ENCODE measurements at places on chromosomes 13 and 19. TPM values are rescaled to one million over a fixed set of nuclear protein-coding genes. Genes with fewer than 3 reads are reported as not detected.

The TEAD2 gene
- total RNA-seq = 20.3 TPM

The F10 gene
- total RNA-seq = 0.10 TPM

GRCh38 chr13:77863144-77863543 is 55.5 kb downstream of the EDNRB start:
- DNase-seq = no peak

- no peak for DNase-seq
These were observed 997.1 kb downstream of the EFNB2 start for GRCh38 chr13:105538346-105538745.

DNA sequence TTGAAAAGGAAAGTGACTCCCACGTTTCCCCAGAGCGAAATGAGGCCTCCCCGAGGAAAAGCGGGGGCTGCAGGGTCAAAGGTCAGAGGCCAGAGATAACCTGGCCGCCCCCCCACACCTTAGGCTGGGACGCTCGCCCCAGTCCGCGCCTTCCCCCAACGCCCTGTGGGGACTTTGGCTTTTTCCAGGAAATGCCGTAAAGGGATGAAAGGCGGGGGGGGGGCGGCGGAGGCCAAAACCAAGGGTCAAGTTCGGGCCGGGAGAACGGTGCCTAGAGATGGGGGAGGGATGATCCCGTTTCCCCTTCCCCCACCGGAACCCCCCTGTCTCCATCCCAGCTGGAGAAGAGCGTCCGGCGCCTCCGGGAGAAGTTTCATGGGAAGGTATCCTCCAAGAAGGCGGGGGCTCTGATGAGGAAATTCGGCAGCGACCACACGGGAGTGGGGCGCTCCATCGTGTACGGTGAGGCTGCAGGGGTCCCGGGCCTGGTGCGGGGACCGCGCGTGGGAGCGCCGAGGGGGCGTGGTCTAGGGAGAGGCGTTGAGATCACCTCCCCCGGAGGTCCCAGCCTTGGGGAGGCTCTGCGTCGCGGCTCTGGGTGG is 575 bp downstream of the SHFL start:
- no peak for DNase-seq

The EFNA2 gene
- not detected for total RNA-seq

DNA sequence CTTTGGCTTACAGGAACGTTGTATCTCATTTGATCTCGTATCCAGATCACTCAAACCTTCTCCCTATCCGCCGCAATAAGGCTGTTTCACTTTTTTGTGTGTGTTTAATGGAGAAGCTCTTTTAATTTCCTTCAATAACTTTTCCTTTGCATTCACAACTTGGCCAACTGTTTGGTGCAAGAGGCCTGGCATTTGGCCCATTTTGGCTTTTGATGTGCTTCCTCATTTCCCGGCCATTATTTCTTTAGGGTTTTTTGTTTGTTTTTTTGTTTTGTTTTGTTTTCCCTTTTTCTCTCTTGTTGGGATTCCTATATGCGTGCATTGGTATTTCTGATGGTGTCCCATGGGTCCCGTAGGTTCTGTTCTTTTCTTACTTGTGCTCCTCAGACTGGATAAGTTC is 6.1 kb upstream of the UPF3A start:
- DNase-seq = no peak

- DNase-seq = no peak
These were observed 8.1 kb downstream of the ARHGEF7 start for GRCh38 chr13:111123221-111123620.

GRCh38 chr13:77353995-77354394 is 27.1 kb upstream of the MYCBP2 start:
- DNase-seq = no peak

DNA sequence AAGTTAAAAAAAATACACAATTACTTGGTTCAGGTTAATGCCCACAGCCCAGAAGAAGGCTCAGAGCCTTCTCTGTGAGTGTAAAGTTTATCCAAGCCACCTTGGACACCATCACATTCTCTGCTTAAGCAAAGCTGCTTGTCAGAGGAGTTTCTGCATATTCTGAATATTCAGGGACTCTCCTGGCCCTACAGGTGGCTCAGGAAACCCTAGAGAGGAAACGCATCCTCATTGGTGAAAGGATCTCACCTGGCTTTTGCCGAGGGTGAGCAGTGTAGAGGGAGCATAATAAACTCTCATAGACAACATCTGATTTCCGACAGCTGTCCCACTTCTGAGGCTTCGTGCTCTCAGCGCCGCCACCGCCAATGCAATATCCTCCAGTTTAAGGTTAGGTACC is 239.9 kb upstream of the TSHZ3 start:
- no peak for DNase-seq

DNA sequence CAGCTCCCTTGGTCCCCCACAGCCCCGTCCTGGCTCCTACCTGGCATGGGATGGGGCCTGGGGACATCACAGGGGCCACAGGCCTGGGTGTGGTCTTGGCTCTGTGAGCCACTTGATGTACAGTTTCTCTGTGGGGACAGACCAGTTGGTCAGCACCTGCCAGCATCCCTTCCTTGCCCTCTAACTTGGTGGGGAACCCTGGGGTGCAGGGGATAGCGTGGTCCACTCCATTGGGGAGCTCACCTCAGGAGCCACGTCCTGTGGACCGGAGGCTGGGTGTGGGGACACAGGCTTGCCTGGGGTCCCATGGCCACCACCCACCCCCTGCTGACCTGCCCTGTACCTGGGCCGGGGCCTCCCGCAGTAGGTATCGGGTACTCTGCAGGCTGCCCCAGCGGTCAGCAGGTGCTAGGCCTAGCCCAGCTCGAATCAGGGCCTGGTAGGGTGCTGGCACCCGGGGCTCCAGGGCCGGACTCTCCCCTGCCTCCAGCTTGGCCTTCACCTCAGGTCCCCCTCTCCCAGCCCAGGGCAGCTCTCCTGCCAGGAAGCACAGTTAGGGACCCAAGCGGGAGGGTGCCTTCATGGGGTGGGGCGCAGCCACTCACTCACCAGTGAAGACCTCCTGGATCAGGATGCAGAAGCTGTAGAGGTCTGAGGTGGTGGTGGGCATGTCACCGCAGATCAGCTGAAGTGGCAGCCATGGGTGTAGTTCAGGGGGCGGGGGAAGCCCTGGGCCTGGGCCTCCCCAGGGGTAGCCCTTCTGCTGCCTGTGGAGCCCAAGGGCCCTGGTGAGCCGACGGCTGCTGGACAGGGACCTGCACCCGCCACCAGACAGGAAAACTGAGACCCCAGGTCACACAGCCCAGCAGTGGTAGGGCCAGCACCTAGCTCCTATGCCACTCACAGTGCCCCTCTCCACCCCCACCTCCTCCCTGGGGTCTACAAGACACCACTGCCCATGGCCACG is 14.9 kb downstream of the ARHGAP33 start:
- DNase-seq = no peak

The TBXA2R gene
- total RNA-seq = 0.59 TPM

The CATSPERD gene
- total RNA-seq = not detected

The KISS1R gene
- total RNA-seq = not detected

DNA sequence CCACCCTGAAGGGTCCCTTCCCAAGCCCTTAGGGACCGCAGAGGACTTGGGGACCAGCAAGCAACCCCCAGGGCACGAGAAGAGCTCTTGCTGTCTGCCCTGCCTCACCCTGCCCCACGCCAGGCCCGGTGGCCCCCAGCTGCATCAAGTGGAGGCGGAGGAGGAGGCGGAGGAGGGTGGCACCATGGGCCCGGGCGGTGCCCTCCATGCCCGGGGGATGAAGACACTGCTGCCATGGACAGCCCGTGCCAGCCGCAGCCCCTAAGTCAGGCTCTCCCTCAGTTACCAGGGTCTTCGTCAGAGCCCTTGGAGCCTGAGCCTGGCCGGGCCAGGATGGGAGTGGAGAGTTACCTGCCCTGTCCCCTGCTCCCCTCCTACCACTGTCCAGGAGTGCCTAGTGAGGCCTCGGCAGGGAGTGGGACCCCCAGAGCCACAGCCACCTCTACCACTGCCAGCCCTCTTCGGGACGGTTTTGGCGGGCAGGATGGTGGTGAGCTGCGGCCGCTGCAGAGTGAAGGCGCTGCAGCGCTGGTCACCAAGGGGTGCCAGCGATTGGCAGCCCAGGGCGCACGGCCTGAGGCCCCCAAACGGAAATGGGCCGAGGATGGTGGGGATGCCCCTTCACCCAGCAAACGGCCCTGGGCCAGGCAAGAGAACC is 1.5 kb downstream of the EGLN2 start:
- DNase-seq = no peak

DNA sequence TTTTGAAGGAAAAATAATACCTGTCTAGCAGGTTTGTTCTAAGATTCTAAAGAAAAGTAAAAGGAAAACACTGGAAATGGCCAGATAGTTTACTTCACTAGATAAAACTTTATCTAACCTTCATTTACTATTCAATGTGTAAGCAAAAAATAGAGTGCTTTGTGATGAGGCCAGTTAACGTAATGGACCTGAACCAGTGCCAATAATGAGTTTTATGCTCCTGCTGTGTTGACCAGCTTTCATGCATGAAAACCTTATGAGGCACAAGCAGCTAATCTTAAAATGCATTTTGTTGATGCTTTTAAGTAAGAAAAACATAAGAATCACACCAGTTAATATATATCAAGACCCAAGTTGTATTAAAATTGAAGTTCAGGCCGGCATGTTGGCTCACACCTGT is 617.2 kb upstream of the GPC6 start:
- DNase-seq = no peak

DNA sequence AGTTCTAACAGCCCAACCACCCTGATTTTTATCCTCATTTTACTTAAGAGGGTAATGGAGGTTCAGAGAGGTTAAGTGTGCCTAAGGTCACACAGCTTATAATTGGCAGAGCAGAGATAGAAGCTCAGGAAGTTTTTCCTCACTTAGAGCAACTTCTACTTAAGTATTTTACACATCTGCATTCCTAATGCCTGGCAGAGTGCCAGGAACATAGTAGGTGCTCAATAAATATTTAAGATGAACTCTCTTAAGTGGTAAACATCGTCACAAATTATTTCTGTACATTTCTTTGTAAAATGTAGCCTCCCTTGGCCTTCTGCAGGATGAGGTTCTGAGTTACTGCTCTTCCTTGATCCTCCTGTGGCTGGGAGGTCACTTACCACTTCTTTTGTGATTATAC is 14.7 kb downstream of the FARP1 start:
- no peak for DNase-seq

DNA sequence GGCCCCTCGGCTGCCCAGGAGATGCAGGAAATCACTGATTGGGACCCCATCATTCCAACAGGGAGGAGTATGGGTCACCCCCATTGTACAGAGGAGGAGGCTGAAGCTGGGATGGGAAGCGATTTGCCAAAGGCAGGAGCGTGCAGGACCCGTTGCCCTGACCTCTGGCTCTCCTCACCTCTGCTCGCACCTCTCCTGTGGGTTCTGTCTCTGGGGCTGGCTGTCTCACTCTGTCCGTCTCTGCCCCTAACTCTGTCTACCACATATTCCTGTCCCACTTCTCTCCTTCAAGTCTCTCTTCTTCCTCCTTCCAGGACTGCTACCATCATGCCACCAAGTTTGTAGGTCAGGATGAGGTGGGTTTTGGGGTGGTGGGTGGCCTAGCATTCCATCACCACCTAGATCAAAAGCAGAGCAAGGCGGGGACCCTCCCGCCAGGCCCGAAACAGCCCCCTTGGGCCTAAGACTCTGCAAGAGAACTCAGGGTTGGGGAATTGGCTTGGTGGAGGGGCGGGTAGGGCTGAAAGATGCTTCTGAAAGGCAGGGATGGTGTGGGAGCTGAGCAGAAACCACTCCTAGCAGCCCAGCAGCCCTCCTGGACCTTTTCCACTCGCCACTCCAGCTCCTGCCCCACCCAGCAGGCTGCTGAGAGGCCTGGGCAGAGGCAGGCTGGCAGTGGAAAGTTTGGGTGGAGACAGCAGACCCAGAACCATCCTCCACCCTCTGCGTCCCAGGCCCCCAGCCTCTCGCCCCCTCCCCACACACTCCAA is 1.0 kb upstream of the LGALS7 start:
- no peak for DNase-seq

GRCh38 chr19:5473646-5474045 is 18.4 kb downstream of the ZNRF4 start:
- no peak for DNase-seq

DNA sequence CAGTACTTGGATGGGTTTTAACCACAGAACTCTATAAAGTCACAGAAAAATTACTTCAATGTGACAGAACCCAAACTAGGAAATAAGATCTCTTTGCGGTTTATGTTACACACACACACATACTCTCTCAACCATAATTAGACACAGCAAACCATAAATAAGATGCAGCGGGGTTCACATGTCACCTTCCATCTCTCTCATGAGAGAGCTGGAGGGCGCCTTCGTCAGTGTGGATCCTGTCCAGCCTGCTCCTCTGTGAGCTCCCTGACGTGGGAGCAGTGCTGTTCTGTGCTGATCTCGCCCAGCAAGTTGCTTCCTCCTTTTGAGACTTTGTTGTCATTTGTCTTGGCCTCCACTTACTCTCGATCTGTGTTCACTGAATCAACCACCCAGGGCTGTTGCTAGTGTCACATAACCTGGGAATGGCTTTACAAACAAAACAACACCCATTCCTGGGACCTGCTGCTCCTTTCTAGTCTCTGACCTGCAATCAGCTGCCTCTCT is 204.9 kb upstream of the KL start:
- DNase-seq = peak; percentile 64

DNA sequence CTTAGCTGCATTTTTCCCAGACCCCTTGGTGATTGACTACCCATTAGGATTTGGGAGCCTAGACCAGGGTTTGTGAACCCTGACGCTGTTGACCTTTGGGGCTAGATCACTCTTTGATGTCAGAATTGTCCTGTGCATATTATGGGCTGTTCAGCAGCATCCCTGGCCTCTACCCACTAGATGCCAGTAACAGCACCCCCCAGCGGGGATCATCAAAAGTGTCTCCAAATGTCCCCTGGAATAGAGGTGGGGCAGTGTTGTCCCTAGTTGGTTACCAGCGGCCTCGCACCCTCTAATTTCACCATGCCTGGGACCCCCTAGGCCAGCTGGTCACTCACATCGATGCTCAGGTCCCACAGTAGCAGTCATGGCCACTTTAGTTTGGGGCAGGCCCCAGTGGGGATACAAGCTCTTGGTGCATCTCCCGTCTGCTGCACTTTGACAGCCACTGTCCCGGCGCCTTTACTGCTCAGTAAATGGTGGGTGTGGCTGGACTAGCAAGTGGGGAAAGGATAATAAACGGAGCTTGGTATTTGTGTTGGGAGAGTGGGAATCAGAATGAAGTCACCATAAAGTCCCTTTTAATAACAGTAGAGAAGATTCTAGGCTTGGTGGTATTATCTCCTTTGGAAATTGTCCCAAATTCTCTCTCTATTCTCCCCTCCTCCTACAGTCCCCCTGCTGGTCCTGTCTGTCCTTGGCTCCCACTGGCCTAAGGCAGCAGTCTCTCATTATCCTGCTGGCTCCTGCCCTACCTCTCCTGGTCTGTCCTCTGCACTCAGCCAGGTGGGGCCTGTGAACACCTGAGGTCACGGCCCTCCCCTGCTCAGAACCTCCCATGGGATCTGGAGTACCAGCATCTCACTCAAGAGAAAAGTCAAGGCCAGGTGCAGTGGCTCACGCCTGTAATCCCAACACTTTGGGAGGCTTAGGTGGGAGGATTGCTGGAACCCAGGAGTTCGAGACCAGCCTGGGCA is 80.6 kb downstream of the SIPA1L3 start:
- no peak for DNase-seq

GRCh38 chr13:21242236-21242635 is 65.8 kb downstream of the MRPL57 start:
- DNase-seq = no peak

GRCh38 chr13:31540281-31540680 is 199.0 kb upstream of the RXFP2 start:
- no peak for DNase-seq

The ZNF230 gene
- total RNA-seq = 4.3 TPM

- no peak for DNase-seq
These were observed 1514.7 kb upstream of the SLC10A2 start for GRCh38 chr13:104580931-104581330.

Measured in M059J (cell line).